NCI-H526 treated with DMSO at 0.1 percent for 48 hours (cell line): ENCODE measurements at places on chromosomes 3 and 15.

- DNase-seq, result no peak
Observed at GRCh38 chr3:187669675-187670504, at the start of gene SST. TSS of gene SST (minus strand) at chr3:187670394. CDS start at chr3:187670291, 103 bp downstream.

GRCh38 chr3:69065318-69065964 lies 13.3 kb upstream of the TMF1 start:
- no peak for DNase-seq

DNA sequence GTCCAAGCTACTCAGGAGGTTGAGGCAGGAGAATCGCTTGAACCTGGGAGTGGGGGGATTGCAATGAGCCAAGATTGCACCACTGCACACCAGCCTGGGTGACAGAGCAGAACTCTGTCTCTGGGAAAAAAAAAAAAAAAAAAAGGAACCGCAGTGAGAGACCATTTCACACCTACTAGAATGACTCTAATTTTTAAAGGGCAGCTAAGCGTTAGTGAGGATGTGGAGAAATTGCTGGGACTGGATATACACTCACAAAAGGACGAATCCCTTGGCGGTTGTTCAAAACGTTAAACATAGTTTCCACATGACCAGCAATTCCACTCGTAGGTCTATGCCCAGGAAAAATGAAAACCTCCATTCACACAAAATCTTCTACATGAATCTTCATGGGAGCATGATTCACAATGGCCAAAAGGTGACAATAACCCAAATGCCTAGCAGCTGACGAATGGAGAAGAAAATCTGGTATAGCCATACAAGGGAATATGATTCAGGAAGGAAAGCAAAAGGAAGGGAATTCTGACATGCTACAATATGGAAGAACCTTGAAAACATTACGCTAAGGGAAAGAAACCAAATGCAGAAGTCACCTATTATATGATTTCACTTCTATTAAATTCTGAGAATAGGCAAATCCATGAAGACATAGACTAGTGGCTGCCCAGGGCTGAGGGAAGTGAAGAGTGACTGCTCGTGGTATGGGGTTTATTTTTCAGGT lies 127.0 kb downstream of the CHSY1 start:
- DNase-seq, result no peak

DNA sequence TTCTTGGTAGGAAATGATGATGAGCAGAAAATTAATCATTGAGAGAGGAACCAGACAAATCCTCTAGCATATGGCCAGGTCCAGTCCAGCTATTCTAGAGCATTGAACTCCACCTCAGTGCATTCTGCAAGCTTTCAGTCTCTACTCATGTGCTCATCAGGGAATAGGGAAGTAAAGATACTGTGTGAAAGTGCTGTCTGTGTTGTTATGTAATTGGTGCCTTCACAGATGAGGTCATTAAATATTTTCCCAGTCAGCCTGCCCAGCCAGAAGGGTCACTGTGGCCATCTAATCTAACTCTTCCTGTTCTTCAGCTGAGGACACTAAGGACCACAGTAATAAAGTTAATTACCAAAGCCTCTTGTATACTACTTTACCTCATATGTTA lies 28.2 kb downstream of the C3orf62 start:
- DNase-seq, result no peak

DNA sequence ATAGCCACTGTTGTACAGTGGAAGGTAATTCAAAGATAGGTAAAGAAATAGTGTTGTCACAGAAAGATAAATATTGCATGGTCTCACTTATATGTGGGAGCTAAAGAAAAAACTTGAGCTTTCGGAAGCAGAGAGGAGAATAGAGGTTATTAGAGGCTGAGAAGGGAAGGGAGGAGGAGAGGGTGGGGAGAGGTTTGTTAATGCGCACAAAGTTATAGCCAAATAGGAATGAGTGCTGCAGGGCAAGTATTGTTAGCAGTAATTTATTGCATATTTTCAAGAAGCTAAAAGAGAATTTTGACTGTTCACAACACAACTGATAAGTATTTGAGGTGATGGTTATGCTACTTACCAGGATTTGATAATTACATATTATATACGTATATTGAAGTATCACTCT lies 154.2 kb downstream of the GABRG3 start:
- DNase-seq, result no peak

DNA sequence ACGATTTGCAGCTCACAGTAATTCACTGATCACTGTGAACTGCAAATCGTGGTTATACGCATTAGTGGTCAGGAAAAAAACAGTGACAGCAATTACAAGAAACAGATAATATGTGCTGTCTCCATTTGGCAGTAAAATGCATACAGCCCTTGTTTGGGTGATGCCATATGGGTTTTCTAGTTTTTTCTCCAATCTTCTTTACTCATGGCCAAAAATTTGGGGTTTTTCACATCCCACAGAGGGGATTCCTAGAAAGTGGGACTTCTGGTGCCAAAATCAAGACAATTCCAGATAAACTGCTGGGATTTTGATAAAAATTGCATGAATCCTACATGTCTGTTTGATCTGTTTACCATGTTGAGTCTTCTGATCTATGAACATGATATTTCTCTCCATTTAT lies 15.6 kb downstream of the NDN start:
- no peak for DNase-seq
